ENCODE measurements at places on chromosomes 3 and 15.

DNA sequence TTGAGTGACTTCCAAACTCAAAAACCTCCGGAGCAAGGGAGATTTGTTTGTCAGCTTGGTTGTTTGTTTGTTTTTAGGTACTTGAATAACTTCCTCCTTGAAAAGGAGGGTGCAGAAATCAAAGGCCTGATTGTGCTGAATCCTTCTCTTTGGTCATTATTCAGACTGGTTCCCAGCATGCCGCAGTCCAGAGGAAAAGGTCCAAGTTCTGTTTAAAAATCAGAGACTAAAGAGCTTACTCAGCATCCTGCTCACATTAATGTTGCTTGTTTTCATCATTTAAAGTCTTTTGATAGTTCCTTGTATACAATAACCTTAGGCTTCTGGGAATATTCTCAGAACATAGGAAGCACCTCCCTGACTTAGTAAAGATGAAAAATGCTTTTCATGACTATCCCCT lies 982 bp upstream of the SCG3 start:
- DNase-seq: no peak

GRCh38 chr3:156211583-156211982 lies 91.2 kb downstream of the KCNAB1 start:
- DNase-seq: no peak

GRCh38 chr3:159945930-159946329 lies 42.7 kb upstream of the IL12A start:
- no peak for DNase-seq

DNA sequence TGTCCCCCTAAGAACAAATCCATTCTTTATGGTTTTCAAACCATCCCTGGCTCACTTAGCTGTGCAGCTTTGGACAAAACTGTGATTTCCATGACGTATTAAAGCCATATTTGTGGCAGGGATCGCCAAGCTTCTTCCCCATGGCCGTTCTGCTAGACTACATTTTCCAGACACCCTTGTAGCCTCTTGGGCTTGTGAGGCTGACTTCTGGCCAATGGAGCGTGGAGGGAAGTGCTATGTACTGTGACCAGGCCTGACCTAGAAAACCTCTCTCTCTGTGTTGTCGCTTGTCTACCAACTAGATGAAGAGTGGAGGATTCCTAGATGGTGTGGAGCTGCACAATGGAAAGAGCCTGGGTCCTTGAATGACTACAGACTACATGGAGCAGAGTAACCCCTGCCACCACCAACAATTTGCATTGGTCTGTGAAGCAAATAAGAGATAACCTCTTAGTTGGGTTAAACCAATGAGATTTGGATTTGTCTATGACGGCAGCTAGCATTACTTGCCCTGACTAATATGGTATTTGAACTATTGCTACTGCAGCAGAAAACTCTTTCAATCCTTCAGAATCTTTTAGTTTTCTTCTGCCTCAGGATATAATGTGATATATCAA lies 22.1 kb upstream of the MGLL start:
- DNase-seq: no peak

GRCh38 chr3:144586382-144586781 lies 614.8 kb downstream of the DIPK2A start:
- DNase-seq: no peak

DNA sequence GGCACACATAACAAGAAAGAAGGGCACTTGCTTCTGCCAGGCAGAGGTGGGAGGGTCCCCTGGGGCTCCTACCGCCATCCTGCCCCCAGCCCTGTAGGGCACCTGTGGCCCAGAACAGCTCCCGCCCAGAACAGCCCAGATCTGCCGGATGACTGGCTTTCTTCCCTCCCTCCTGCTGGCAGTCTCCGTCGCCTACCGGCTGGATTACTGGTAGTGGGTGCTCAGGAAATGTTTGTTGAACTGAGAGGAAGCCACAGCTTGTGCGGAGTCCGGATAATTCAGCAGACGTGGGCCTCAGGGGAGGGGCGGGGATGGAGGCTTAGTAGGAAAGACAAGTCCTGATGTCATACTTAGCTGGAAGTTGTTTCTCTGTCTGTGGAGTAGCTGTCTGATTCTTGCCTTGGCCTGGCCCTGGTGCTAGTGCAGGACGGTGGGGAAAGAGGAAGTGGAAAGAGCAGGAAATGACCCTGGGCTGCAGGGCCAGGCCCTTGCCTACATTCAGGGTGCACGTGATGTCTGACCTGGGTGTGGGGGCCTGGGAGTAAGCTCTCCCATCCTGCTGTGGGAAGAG lies 6.7 kb downstream of the CCDC9B start:
- no peak for DNase-seq

GRCh38 chr3:193451902-193452301 lies 73.3 kb upstream of the ATP13A5 start:
- DNase-seq: no peak

DNA sequence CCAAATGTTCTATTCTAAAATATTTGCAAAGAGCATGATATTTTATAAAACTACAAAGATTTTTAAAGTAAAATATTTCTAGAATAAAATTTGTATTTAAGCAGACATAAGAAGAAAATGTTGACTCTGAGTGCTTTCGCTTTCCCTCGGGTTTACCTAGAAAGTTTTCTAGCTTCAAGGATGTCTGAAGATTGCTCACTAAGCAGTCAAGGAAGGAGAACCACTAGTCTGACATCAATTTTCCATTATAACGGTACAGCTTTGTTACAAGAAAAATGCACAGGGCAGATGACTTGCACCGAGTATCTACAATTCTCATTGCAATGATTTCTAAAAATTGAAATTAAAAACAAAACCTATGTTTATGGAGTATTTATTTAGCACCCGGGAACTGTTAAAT lies 14.2 kb downstream of the GPR15 start:
- no peak for DNase-seq

DNA sequence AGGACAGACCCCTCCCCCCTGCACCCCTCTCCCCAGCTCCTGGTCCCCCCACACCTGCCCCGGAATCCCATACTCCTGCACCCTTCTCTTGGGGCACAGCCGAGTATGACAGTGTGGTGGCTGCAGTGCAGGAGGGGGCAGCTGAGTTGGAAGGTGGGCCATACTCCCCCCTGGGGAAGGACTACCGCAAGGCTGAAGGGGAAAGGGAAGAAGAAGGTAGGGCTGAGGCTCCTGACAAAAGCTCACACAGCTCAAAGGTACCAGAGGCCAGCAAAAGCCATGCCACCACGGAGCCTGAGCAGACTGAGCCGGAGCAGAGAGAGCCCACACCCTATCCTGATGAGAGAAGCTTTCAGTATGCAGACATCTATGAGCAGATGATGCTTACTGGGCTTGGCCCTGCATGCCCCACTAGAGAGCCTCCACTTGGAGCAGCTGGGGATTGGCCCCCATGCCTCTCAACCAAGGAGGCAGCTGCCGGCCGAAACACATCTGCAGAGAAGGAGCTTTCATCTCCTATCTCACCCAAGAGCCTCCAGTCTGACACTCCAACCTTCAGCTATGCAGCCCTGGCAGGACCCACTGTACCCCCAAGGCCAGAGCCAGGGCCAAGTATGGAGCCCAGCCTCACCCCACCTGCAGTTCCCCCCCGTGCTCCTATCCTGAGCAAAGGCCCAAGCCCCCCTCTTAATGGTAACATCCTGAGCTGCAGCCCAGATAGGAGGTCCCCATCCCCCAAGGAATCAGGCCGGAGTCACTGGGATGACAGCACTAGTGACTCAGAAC lies 9.8 kb downstream of the MAP1A start:
- DNase-seq: no peak

- no peak for DNase-seq
Observed at GRCh38 chr3:16866571-16866970, 18.2 kb upstream of the PLCL2 start.

GRCh38 chr3:30421266-30421665 lies 185.1 kb upstream of the TGFBR2 start:
- no peak for DNase-seq

DNA sequence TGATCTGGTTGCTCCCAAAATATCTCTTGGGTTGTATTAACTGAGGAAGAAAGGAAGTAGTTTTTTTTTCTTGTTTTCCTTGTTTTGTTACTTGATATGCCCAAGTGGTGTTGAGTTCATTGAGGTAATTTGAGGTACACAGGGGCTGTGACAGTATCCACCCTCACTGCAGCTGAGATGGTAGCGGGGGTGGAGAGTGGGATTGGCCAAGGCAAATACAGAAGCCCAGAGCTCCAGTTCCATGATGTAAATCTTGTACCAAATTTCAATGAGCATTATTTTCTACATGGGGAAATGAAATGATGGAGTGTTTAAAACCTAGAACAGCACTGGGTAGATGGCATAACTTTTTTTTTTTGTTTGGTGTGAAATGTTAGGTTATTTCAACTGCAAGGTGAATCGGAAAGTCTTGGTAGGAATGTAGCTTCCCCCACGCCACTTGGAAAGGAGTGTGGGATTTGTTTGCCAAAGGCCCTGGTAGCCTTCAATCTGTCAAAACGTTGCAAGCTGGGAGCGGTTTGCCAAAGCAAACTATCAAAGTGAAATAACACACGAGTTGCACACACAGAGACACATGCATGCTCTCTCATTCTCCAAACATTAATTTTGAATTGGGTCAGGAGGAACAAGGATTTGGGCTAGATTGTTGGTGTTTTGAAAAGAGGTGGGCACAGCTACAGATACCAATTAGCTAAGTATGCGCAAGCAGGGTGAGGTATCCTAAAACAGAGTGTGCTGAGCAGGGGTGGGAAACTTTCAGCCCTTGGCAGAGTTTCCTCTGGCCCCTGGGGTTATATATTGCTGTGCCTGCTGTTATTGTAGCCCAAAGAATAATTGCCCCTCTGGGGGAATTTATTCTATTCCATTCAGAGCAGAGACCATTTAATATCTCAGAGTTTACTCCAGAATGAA lies 34.6 kb downstream of the THSD4 start:
- DNase-seq: no peak

- DNase-seq: no peak
Observed at GRCh38 chr3:128091586-128091985, 32.0 kb downstream of the RUVBL1 start.

- DNase-seq: no peak
Observed at GRCh38 chr3:102896851-102897621, 462.2 kb downstream of the ZPLD1 start.

- no peak for DNase-seq
Observed at GRCh38 chr3:129644836-129645235, 38.4 kb upstream of the PLXND1 start.

DNA sequence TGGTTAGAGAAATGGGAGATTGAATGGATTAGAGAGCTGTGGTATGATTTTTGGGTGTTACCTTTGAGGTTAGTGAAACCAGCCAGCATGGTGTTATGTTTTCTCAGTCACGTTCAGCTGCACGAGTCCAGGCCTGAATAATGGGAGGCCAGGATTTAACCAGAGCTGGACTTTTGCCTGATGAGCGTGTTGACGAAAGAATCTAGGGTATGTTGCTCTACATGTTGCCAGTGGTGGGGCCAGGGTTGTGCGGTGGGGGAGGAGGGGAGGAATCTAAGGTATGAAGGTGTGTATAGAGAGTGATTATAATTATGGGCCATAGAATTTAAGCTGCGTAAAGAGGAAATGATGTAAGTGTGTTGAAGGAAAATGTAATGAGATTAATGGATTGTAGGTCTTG lies 22.8 kb downstream of the MINDY2 start:
- DNase-seq: no peak

DNA sequence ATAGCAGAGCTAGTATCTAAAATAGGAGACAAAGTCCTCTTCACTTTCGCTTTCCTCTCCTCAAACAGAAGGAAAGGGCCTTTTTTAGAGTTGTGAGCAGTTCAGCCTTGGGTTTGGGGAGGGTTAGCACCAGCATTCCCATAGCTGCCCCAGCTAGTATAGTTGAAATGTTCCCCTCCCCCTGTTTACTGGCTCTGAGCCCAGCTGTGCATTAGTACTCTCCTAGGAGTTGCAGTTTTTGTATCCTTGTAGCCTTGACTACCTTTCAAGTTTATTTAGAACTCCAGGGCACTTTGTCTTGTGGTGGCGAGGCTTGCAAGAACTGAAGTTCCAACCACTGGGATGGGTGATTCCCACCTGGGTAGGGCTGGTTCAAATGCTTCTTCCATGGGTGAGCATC lies 245.1 kb upstream of the NAALADL2 start:
- DNase-seq: no peak

- DNase-seq: no peak
Observed at GRCh38 chr15:62444104-62445022, 279.3 kb upstream of the C2CD4B start.

GRCh38 chr15:22922003-22922402 lies 58.2 kb downstream of the CYFIP1 start:
- no peak for DNase-seq

GRCh38 chr3:84547971-84548970 lies 410.5 kb upstream of the CADM2 start:
- DNase-seq: no peak

DNA sequence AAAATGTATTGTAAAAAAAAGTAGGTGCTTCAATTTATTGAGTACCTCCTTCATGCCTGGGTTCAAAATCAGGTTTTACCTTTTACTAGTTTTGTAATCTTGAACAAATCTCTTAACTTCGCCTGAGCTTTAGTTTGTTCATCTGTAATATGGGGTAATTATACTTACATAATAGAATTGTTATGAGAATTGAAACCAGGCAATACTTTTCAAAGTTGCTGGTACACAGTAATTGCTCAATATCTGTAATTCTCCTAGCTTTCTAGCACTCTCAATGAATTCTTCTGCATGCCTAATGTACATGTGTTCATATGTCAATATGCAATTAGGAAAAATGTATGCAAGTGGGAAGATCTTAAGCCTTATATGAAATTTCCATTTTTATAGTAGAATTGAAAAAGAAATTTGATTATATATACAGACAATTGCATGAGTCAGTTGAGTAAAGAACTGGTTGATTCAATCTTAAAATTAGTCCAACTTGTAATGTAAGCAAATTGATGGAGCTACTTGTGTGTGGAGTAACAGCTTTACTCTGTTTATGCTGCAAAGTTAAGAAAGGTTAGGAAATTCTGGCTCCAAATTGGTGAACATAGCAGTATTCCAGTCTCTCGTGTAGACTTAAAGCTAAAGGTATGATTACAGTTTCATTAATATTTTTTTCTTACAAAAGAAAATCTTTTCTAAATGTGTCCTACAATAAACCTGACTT lies 4.1 kb downstream of the TNFSF10 start:
- DNase-seq: no peak

Data from NCI-H446 (cell line).